A549 treated with Hydrocortisone at 1 μM for 4 hours (cell line): ENCODE measurements at places on chromosomes 12 and 14. TPM values are rescaled to one million over a fixed set of nuclear protein-coding genes. Genes with fewer than 3 reads are reported as not detected.

Gene PAX9
- total RNA-seq: 2.5 to 3.5 TPM (median 3.0 TPM) in 5 replicates

Gene CLEC4A
- total RNA-seq: 0.21 TPM in 1 of 5 replicates, not detected in the others

Gene ARHGEF25
- total RNA-seq: 4.2 to 6.7 TPM (median 5.7 TPM) in 5 replicates

Gene CRIP1
- total RNA-seq: 1,531 to 1,939 TPM (median 1,820 TPM) in 5 replicates

Gene KRT6C
- total RNA-seq: 0.06 TPM in 1 of 5 replicates, not detected in the others

Gene ANAPC5
- 85.4 to 91.3 TPM (median 87.2 TPM) in 5 replicates for total RNA-seq

Gene HOXC4
- 2.7 to 3.7 TPM (median 3.2 TPM) in 5 replicates for total RNA-seq

Gene SLC38A4
- total RNA-seq: 0.07 to 0.38 TPM (median 0.22 TPM) in 5 replicates
